ENCODE measurements at places on chromosomes 4 and X.

- DNase-seq: no peak
Measured at GRCh38 chr4:42608551-42608950, 48.4 kb downstream of the ATP8A1 start.

- DNase-seq: no peak
Measured at GRCh38 chr4:169124661-169125060, 114.6 kb upstream of the CBR4 start.

DNA sequence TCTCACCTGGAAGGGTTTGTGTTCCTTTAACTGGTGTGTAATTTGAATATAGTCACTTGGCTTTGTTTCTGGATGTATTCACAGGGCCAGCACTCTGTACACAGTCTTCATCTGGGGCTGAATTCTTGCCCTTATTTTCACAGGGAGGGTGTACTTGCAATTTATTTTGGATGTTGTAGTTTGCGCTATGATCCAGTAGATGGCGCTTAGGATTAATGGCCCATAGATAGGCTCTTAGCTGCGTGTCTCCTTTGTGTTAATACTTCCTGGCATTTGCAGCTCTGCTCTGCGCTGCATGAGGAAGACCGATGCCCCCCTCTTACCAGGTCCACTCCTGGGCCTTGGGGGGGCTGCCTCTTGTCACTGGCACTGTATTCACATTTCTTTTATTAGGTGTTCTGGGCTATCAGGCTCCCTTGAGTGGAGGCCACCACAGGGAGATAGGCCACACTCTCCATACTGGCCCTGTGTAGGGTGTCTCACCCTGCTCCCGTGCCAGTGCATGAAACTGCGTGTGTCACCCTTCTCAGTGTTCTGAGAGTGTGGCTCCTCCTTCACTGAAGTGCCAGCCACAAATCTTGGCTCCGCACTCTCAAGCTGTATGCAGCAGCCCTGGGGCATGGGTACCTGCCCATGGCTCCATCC is 562.2 kb downstream of the ZIC3 start:
- peak; percentile 36 for DNase-seq

DNA sequence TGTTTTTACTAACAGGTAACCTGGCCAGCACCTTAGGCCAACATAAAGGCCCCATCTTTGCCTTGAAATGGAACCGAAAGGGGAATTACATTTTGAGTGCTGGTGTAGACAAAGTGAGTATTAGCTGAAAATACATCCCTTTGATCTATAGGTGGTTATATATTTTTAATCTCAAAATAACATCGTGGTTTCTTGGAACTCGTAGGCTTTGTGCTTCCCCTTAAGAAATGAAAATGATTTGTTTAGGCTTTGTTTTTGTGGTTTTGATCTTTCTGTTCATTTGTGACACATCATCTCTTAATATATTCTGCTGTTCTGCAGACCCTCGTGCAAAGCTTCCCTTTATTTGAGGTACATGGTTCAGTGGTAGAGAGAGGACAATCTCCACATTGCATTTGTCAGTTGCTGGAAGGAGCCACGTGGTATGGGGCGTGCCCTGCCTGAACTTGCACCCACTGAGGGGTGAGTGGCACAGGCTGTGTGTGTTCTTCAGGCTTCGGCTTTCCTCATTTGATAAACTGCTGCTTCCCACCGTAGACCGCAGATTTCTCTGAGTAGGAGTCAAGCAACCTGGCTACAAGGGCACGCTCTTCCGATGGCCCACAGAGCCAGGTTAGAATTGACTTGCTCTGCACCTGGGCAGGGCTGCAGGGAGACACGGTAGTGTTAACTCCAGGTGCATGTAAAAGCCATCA is 72.2 kb downstream of the GPR143 start:
- no peak for DNase-seq

DNA sequence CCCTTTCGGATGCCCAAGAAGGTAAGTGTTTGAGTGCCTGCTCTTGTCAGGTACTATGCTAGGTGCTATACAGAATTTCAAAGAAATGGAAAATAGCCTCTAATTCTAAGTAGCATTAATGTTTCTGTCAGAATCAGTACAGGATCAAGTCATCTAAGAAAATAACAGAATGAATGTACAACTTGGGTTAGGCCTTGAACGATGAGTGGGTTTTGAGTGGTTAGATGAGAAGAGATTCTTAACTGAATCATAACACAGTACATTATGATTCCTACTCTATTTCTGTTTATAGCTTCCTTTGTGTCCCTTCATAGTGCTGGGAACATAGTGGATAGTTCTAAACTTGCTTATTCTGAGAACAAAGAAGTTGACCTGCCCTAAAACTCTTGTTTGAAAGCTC is 253.9 kb downstream of the GLUD2 start:
- no peak for DNase-seq

DNA sequence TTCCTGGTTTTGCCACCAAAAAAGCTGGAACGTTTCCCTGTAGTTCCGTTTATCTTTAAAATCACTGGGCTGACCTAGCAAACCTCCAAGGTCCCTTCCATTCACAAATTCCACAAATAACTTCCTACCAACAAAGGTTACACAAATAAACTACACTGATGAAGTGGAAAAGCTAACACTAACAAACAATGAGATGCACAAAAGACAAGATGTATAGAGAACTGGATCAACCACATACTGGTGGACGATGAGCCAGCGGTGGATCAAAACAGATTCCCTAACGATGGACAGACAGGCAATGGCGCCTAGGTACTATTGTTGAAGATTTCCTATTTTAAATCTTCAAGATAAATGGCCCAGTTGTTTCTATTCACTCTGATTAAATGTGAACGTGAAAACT is 15.5 kb downstream of the AFAP1 start:
- no peak for DNase-seq

DNA sequence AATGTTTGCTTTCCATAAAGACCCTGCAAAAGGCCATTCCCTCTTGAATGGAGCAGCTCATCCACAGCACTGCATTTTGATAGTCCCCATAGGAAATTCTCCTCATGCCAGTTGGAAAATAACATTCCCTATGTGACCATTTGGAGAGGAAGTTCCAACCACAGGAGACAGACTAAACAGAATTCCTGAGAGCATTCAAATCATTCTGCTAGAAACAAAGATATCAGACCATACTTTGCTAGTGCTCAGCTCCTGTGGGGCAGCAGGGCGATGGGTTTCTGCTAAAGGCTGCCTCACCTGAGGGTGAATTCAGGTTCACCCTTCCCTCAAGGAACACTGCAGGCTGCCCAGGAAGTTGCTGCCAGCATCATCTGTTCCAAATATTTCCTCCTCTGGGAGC is 58.8 kb downstream of the LNX1 start:
- DNase-seq: peak; percentile 80

DNA sequence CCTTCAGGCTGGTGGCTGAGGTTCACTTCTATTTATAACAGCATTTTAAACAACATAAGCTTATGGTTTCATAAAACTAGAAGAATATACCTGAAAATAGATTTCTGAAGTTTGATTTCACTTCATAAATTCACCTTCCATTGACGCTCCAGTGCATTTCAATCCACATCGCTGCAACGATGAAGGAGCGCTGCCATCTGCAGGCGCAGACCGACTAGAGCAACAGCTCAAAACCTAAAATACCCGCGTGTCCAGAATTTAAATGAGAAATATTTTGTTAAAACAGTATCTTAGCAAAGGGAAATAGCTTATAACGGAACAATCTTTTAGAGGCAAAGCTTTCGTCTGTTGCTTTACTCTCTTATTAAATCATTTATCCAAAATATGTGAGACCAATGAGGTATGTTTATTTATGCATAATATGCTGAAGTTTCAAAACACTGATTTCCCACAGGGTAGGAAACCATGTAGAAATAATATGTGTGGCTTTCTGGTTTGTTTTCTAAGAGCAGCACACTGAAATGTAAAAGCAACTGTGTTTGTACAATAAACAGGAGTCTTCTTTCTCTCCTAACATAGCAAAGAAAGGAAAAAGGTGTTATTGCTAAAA is 816.4 kb upstream of the FRG1 start:
- peak; percentile 55 for DNase-seq

DNA sequence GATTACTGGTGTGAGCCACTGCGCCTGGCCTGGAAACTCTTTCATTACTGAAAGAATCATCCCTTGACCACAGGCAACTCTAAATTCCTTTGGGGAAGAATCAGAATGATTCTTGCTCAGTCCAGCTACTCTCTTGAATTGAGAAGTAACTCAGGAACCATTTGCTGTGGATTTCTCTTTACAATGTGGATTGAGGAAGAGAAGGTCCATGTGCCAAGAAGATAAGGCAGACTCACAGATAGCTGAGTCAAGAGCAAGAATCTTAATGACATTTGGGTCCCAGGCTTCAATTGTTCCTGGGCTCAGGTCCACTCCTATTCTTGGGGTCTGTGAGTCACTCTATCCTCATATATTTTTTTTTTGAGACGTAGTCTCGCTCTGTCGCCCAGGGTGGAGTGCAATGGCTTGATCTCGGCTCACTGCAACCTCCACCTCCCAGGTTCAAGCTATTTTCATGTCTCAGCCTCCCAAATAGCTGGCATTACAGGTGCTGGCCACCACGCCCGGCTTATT is 6.2 kb upstream of the MGARP start:
- DNase-seq: no peak

DNA sequence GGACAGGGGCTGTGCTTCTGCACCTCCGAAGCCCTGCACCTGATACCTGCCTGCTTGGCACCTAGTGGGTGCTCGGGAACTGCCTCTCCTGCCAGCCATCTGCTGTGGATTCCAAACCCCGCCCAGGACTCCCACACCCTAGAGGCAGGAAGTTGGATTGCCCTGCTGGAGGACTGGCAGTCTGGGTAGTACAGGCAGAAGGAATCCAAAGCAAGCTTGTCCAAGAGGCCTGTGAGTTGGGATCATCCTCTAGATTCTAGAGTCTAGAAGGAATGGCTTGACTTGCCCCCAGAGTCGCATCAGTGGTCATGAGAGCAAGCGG is 64.6 kb upstream of the MTM1 start:
- DNase-seq: no peak

DNA sequence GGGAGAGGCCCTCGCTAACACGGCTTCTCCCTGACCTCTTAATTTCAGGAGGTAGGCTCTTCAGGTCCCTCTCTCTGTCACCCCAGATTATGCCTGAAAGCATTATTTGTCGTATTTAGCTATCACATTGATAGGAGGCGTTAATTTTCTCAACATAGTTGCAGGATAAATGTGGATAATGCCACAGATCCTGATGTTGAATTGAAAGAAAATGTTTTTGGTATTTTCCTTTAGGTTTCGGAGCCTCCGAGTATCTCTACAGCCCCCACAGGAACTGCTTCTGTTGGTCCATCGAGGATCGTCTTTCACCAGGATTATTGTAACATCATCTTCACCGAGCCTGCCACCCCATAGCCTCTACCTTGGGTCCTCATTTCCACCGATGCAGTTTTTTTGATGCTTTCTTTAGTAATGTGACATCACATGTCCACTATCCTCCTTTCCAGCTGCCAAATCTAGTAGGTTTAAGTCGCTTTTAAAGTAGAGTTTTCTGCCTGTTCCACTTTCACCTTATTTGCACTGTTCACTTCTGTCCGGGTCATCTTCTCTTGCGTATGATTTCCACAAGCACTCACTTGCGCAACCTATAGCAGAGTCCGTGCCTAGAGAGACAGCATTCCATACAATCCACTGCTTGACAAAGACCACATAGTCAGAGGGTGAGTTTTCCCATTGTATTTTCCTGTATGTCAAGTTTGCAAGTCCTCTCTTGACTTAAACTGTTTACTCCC is 665 bp downstream of the TIGD2 start:
- peak; percentile 94 for DNase-seq

DNA sequence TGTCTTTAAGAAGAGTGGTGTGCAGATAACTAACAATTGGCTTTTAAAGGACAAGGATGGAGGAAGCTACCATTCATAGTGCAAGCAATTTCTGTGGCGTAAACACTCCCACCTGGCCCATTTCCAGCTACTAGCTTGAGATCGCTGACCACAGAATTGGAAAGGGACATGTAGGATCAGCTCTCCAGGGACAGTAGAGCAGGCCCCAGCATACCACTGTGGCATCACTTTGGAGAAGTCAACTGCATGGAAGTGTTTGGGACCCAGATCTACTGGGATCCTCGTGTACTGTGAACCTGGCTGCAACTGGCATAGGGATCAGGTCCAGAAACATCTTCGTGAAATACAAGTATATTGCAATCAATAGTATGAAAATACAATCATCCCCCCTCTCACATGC is 515.0 kb downstream of the INPP4B start:
- no peak for DNase-seq

DNA sequence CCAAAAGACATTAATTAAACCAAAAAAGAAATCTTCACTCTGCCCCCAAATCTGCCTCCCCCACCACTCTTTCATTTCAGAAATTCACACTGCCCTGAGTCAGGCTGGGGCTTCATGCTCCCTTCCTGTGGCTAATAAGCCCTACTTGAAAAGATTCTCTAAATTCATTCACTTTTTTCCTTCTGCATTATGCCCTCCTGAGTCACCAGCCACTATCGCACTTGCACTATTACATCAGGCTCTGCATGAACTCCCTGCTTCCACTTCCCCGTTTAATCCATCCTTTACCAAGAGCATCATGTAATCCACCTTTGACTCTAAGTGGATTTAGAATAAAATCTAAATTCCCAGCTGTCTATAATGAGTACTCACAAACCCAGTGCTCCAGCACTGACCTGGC is 295.4 kb upstream of the KLF3 start:
- peak; percentile 88 for DNase-seq

- DNase-seq: no peak
Measured at GRCh38 chr4:145842224-145842887, 96.3 kb downstream of the ZNF827 start.

DNA sequence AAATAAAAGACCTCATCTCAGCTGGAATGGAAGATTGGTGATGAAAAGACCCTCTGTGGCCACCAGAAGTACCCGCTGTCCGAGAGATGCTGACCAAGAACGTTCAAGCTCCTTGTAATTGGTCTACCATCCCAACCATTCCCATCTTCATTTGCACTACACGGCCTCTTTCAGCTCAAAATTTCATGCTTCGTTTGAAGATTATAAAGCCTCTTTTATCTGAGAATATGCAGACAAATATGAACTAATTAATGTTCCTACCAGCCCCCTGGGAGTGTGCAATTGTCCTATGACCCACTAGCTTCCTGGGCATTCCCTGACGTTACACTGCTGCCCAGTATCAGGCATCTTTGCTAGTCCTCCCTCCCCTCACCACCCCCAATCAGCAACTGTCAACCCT is 583.7 kb downstream of the MID1IP1 start:
- DNase-seq: no peak

- DNase-seq: peak; percentile 87
Measured at GRCh38 chr4:66575008-66575696, 904.9 kb upstream of the EPHA5 start.

- no peak for DNase-seq
Measured at GRCh38 chr4:176291748-176292147, 22.7 kb upstream of the ASB5 start.

Measured in fibroblast of upper back skin (primary cell).